Activated CD4-positive, alpha-beta T cell treated with anti-CD3 and anti-CD28 coated beads for 4 hours (primary cell): ENCODE measurements at places on chromosomes 4 and X.
A peak's percentile ranks its signal among the peaks of the same experiment; 100 is the strongest.

- DNase-seq = no peak
Observed at GRCh38 chr4:140556372-140557085, 12.2 kb downstream of the UCP1 start.

DNA sequence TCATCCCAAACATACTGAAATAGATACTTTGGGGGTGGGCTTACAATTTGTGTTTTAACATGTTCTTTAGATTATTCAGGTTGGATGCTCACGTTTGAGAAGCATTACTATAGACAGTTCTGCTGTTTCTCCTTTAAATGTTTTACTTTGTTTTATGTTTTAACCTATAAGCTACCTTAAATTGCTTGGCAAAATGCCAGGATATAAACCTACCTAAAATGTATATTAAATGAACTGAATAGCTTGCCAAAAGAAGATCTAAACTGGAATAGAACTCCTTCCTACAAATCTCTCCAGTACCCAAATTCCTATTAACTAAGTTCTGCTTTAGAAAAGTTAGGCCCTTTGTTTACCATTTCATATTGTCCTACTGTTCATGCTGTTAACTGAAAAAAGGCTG is 124.4 kb downstream of the TBX22 start:
- DNase-seq = no peak

- DNase-seq = peak; percentile 47
Observed at GRCh38 chrX:33434256-33435092, 223.1 kb upstream of the DMD start.

DNA sequence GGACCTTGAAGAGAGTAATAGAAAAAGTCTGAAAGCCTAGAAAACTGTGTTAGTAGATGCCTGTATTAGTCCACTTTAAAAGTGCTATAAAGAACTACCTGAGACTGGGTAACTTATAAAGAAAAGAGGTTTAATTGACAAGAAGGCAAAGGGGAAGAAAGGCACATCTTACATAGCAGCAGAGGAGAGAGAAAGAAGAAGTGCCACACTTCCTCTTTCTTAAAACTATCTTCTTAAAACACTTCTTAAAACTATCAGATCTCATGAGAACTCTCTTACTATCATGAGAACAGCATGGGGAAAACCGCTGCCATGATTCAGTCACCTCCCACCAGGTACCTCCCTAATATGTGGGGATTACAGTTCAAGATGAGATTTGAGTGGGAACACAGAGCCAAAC is 18.8 kb upstream of the COL25A1 start:
- DNase-seq = no peak

- no peak for DNase-seq
Observed at GRCh38 chrX:15812192-15812938, 22.1 kb downstream of the ZRSR2 start.

- DNase-seq = no peak
Observed at GRCh38 chrX:149877157-149877556, 3.8 kb upstream of the MAGEA8 start.

GRCh38 chr4:37985730-37986275 is 25.6 kb downstream of the PTTG2 start:
- no peak for DNase-seq
